ENCODE measurements at places on chromosomes 1 and 21.
A peak's percentile ranks its signal among the peaks of the same experiment; 100 is the strongest.

DNA sequence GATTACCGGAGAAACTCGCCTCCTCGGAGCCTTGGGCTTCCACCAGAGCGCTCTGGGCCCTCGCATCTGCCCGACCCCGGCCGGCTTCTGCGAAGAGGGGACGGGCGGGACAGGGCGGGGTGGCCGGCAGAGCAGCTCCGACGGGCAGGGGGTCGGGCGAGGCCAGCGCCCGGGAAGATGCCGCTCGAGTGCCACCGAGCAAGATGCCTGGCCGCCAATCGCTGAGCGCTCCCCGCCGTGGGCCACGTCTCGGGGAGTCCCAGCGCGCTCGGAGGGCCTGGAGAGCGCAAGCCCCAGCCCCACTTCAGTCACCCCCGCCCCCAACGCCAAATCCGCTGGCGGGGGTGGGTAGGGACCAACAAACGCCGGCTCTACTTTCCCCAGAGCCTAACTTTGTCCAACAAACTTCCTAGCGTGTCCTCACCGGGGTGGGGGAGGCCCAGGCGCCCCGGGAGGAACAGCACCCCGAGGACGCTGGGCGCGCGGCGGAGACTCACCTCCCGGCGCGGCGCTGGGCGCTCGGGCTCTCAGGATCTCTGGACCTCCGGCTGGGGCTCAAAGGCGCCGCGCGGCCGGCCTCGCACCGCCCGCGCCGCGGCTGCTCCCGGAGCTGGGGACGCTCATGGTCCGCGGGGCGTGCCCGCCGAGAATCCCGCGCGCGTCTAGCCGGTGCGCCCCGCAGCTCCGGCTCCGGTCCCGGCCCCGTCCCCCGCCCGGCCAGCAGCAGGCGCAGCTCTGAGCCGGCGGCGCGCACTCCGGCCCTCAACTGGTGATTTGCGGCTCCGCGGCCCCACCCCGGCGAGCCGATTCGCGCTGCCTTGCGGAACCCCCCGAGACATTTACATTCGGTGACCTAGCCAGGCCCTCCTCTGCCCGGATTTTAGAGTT lies at the start of gene BCAR3:
Gene BCAR3 (minus strand): TSS at position 737 of the 888 bp plus-strand sequence. CDS start 6,907 bp downstream, outside the sequence.
- DNase-seq: peak; percentile 85

DNA sequence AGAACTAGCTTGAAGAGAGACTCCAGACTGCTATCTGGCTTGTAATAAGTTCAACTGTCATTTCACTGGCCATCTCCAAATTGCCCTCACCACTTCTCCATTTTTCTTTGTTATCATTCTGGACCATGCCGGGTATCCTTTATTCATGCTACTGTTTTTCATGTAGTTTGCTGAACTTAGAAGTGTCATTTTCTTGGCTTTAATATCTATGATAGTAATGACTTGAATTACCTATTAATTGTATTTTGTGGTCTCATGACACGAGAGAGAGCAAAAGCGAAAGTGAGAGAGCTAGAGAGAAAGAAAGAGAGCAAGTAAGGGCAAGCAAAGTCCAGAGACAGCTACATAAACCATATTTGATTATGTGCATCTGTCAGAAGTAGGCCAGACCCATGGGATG lies 184.9 kb upstream of the ATP1B1 start:
- no peak for DNase-seq

- DNase-seq: no peak
Measured at GRCh38 chr1:93828367-93828755, 50.6 kb downstream of the DNTTIP2 start.

DNA sequence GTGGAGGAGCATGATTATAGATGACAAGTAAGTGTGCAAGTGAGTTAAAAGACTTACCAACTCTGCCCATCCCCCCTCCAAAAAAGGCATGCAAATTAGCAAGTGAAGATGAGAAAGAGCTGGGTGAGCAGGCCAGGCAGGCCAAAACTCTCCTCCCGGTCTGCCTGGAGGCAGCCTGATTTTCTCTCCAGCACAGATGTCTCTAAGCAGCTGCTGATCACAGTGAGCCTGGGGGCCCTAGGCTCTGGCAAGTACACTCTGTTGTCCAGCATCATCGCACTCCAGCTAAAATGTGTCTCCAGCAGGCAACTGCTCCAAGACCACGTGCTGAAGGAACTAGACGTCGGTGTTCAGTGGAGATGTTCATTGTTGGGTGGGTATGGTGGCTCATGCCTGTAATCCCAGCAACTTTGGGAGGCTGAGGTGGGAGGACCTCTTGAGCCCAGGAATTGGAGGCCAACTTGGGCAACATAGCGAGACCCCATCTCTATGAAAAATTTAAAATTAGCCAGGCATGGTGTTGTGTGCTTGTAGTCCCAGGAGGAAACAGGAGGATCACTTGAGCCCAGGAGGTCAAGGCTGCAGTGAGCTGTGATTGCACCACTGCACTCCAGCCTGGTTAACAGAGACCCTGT lies 56.7 kb upstream of the PUM1 start:
- DNase-seq: peak; percentile 34

DNA sequence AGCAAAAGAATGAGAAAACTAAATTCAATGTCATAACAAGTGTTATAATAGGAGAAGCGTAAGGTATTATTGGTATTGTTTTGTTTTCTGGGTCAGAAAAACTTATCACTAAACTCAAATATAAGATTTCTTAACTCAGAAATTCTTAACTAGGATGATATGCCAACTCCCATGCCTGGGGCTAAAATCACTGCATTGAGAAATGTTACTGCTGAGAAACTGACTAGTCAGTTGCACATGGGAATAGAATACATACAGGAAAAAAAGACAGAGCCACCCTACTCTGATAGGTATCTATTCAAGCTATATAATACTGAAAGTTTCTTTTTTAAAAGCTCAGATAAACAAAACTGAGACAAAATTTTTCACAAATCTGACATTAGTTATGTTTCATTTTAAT lies 56.3 kb downstream of the PRPF38A start:
- DNase-seq: no peak

DNA sequence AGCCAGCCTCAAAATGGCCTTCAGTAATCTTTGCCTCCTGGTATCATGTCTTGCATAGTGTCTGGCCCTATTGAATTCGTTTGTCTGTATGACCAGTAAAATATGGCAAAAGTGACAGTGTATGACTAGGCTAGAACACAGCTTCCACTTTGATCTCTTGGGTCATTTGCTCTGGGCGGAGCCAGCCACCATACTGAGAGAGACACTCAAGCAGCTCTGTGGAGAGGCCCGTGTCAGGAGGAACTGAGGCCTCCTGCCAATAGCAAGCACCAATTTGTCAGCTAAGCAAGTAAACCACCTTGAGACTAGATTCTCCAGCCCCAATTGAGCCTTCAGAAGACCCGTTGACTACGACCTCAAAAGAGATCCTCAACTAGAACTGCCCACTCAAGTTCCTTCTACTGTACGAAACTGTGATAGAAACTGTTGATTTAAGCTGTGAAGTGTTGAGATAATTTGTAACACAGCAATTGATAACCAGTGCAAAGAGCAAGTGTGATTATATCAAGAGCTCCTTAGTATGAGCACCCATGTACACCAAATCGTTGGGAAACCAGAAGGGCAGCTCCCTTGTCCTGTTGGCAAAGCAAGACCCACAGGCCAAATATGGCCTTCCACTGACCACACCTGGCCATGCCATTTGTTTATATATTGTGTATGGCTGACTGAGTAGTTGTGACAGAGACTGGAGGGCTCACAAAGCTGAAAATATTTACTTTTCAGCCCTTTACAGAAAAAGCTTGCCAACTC lies 52.7 kb upstream of the SERBP1 start:
- no peak for DNase-seq

DNA sequence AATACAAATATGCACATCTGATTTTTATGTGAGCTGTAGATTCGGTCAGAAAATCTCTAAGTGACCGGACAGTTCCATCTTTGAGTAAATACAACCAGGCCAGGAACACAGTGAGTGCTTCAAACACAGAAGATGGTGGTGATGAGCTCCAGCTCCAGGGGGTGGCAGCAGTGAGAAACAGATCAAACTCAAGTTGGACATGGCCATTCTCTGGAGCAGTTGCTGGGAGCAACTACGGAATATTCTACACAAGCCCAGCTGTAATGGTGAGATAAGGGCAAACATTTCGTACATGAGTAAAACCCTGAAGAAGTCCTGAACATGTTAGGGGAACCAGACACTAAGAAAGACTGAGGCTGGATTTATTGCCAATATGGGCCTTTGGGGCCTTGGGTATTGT lies 100.7 kb downstream of the BARHL2 start:
- peak; percentile 59 for DNase-seq

DNA sequence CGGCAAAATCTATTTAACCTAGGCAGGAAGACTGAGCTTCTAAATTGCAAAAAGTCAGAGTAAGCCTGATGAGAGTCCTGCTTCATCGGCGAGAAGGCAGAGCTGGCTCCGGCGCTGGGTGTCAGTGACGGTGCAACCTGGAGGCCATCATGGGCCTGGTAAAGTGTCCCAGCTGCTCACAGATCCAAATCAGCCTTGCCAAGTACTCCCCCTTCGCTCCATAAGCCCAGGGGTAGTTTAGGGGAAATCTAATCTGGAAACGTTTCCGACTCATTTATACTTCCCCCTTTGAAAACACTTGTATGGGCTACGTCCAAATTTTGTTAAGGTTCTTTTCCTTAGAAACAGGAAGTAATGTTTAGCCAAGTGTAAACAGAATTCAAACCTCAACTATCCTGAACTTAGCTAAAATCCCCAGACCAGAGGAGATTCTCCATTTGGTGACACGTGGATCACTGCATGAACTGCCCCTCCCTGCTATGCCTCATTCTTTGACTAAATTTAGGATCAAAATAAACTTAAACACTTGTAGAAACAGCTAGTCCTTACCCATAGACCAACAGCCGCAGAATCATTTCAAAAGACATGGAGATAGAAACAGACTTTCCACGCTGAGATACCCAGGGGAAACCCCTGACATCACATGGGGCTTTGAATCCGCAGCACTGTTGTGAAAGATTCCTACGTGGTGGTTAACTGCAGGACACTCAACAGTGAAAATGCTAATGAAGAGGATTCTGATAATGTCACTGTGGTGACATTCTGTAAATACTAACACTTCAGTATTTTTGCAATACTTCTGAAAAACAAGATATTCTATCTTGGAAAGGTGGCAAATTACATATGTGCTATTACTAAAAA lies 172.7 kb downstream of the TGFBR3 start:
- no peak for DNase-seq

- no peak for DNase-seq
Measured at GRCh38 chr1:225868631-225869330, 13.4 kb downstream of the TMEM63A start.

DNA sequence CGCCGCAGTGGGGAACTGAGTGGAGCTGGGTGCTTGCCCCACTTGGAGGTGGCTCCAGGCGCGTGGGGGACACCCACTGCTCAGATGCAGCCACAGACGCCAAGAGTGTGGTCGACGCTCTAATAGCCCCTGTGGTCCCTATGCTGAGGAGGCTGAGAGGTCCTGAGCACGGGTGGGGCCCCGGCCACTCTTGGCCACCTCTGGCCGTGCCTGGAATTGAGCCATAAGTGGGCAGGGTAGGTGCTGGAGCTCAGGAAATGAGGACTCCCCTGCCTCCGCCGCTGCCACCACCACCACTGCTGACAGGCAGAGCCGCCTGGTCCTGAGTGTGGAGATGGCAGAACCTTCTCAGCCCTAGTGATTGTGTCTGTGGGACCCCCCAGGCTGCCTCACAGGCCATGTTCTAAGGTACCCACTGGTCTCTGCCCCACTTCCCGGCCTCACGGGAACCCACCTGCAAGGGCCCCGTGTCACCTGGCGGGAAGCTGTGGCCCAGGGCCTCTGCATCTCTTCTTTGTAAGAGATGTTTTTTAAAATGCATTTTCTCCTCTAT lies 34.6 kb upstream of the DIP2A start:
- no peak for DNase-seq

GRCh38 chr1:41670217-41670957 lies 185.9 kb upstream of the EDN2 start:
- no peak for DNase-seq

DNA sequence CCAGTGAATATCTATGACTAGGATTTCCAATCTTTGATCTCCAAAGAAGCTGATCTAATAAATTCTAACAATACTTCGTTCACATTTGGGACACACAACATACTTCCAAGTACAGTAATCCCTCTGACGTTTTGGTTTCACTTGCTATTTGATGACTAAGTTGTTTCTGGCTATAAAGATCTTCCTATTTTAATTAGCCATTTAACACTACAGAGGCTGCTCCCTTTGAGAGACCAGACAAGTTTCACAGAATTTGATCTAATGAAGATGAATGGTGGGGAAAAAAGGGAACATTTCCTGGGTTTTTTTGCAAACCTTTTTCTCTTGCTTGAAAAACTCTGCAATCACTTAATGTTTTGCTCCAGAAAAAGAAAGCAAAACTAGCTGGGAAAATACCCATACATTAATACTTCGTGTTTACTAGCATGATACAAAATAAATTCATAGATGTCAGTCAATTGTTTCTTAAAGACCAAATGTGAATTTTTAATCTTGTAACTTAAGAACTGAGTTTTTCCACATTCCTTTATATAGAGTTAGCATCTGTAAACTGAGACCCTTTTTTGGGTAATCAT lies 28.0 kb upstream of the GLIS1 start:
- DNase-seq: no peak

GRCh38 chr1:235532360-235532759 lies 28.1 kb upstream of the B3GALNT2 start:
- no peak for DNase-seq

Measured in H9 (cell line).